Activated T-helper 1 cell treated with Interleukin-2 at 50 U/mL for 16 hours (primary cell): ENCODE measurements at places on chromosomes 11 and 22.

DNA sequence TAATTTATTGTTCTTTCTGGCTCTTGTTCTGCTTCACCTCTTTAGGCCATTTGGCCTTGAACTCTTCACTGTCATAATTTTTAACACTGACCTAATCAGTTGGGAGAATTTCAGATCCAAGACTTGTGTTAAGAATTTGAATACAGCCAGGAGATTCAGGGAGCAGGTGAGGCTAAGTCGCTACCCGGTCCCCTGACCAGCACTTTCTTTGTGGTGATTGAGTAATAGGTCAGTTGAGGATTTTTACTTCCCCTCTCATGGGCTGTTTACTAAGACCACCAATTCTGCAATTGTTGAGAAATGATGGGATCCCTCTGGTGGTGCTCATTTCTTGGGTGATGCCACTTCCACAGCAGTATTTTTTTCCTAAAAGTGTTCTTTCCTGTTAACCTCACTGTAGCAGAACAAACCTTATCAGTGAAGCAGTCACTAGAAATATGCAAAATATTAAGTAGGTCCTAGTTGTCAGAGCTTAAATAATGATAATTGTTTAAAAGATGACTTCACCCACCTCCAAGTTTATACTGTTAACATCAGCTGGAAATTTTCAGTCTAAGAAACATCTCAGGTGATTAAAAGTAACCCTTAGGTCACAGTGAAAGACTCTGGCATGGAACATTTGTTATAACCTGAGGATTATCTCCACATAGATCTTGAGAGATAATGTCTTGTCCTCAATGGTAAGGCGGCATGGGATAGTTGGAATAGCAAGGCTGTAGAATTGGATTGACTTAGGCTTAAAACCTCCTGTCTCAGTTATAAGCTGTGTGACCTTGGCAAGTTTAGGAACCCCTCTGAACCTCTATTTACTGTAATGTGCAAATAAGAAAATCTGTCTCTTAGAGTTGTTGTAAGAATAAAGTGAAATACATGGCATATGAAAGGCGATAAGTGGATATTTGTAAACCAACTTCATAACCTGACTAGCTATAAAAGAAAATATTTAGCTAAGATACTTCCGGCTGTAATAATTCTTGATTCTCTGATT, 41.3 kb downstream of the POLD3 start:
- no peak for DNase-seq

- DNase-seq = no peak
Measured at GRCh38 chr11:102626676-102627075, 1.5 kb upstream of the MMP20 start.

DNA sequence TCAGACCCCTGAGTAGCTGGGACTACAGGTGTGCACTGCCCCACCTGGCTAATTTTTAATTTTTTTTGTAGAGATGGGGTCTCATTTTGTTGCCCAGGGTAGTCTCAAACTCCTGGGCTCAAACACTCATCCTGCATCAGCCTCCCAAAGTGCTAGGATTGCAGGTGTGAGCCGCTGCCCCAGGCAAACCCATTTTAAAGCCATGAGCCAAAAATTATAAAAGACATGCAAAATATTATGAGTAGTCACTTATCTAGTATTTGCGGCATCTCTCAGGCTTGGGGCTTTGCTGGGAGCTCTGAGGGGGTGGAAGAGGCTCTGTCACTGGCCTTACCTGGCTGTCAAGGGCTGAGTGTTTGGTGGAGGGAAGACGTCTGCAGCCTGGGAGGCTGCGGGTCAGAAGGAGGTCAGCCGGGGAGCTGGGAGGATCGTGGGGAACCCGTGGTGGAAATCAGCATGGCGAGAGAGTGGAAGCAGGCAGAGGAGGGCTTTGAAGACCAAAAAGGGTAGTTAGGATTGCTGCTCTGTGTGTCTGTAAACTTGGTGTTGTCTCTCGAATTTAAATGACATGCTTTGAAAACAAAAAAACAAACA, 69.1 kb upstream of the PARVG start:
- DNase-seq = no peak

DNA sequence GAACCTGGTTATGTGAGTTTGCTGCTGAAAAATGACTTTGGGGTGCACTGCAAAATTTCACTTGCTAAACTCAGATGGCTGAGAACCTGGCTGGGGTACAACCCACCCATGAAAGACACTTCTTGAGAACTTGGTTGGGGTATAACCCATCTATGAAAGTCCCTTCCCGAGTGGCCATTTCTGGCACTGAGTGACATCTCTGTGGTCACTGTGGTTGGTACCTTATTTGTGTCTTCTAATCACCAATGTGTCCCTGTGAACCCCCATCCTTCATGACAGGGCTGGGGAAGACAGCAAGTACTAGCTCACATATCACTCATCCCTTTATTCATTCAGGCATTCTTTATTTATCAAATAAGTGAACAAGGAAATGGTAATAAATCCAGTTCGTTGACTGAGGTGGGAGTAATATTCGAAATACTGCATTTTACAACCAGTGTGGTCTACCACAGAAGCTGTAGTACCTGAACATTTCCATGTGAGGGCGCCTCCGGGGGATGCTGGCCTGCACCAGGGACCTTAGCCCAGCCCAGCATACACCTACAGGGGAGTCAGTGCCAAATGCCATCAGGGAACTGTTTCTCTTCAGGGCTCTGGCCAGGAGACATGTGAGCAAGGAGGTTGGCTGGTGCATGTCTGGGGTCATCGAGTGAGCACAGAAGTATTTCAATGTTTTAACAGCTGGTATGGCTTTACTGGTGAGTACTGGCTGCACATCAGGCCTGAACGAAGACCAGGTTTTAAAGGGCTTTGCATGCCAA, 122.1 kb downstream of the CSNK2A3 start:
- no peak for DNase-seq

DNA sequence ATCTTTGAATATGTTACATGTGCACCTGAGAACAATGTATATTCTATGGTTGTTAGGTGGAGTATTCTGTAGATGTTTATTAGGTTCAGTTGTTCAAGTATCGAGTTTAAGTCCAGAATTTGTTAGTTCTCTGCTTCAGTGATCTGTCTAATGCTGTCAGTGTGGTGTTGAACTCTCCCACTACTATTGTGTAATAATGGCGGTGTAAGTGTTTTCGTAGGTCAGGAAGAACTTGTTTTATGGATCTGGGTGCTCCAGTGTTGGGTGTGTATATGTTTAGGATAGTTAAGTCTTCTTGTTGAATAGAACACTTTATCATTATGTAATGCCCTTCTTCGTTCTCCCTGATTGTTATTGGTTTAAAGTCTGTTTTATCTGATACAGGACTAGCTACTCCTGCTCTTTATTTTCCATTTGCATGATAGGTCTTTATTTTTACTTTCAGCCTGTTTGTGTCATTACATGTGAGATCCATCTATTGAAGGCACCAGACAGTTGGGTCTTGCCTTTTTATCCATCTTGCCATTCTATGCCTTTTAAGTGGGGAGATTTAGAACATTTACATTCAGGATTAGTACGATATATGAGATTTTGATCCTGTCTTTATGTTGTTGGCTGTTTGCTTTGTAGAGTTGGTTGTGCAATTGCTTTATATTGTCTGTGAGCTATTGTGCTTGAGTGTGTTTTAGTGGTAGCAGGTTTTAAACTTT, 121.6 kb downstream of the DDX10 start:
- no peak for DNase-seq

DNA sequence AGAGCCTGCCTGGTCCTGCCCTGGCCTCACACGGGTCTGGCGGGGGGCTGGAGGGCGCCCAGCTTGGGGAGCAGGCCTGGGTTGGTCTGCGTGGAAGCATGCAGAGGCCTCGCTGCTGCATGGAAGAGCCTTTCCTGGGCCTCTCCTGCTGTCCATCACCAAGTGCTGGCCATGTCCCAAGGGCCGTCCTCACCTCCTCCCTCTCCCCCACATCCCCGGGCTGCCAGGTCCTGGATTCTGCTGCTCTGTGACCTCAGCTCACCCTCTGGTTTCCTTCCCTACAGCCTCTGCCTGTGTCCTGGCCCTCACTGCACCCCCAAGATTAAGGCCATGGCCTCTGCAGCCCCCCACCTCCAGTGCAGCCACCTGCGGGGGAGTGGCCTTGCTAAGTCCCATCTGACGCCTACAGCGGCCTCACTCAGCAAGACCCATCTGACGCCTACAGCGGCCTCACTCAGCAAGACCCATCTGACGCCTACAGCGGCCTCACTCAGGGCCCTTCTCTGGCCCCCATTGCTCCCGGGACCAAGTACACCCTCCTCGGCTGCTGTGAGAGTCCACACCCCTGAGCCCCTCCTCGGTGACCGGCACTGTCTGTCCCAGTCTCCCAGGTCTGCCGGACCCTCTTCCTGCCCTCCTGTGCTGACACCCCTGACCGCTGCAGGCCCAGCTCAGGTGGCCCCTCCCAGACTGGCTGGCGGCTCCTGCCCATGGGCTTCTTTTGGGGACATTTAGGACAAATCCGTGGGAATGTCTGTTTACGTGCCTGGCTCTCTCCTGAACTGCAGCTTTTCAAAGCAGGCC, 119.5 kb upstream of the B3GAT1 start:
- no peak for DNase-seq

DNA sequence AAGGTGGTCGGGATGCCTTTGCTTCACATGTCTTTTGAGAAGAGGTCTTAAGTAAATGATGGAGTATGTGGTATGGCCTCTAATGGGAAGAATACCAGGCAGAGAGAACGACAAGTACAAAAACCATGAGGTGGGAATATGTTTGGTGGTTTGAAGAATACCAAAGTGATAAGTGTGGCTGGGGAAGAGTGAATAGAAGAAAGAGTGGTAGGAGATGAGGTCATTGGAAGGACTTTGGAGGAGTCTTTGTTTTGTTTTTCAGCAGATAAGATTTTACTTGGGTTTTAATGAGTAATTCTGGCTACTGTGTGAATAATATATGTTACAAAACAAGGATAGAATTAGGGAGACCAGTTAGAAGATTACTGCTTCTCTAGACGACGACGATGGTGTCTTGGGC, 515.4 kb downstream of the RAB38 start:
- no peak for DNase-seq

GRCh38 chr22:50210378-50211139, 9.7 kb downstream of the SELENOO start:
- DNase-seq = no peak

DNA sequence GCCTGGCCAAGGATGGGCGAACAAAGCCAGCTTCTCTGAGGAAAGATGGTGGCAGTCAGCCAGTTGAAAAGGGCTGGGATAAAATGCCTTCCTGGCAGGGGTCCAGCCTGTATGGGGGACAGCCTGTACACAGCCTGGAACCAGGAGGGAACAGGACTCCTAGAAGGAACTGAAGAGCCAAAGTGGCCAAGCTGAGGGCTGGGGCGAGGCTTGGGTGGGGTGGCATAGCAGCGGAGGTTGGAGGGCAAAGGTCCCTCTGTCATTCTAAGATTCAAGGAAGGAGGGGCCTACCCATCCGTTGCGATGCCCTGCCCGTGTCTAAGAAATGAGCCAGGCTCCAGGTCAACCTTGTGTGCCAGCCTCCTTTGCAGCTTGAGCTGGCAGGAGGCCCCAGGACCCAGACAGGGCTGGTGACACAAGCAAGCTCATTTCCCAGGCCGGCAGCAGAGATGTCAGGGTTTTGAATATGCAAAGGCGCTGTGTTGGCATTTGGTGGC, 22.6 kb downstream of the FADD start:
- DNase-seq = no peak

DNA sequence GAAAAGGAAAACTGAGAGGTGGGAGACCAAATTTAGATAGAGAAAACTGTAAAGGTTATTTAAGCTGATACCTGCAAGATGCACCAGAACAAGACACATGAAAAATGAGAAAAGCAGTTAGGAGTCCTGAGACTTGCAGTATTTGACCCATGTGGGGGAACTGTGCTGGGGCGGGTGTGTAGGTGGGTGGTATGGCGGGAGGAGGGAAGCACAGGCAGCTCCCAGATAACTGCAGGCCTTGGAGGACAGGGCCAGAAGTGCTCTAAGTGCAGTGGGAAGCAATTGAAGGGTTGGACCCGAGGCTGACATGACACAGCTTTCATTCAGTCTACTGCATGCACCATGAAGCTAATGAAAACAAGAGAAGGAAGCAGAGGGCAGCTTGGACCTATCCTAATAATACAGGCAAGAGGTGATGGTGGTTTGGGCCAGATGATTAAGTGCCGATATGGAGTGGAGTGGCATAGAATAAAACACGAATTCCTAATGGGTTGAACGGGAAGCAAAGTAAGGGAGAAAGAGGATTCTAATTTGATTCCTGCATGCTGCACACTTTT, 48.0 kb upstream of the ANO3 start:
- no peak for DNase-seq

- DNase-seq = no peak
Measured at GRCh38 chr11:78659326-78660270, 84.9 kb upstream of the NARS2 start.

DNA sequence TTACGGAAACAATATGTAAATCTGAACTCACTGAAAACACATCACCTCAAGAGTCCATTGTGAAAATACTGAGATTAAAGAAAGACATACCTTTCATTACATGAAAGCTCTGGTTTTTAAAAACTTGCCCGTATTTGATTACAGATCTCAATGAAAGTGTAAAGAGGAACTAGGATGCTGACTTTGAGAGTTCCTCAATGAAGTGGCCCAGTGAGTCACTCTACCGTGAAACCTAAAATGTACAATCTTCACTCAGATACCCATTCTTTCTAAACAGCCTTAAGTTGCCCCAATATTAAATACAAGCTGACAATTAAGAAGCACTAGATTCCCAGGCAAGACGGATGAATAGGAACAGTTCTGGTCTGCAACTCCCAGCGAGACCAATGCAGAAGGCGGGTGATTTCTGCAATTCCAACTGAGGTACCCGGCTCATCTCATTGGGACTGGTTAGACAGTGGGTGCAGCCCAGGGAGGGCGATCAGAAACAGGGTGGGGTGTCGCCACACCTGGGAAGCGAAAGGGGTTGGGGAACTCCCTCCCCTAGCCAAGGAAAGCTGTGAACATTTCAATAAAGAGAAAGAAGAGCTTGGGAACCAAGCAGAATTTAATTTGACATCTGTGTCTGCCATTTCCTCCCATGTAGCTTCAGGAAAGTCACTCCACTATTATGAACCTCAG, 33.8 kb upstream of the OR9G4 start:
- no peak for DNase-seq

DNA sequence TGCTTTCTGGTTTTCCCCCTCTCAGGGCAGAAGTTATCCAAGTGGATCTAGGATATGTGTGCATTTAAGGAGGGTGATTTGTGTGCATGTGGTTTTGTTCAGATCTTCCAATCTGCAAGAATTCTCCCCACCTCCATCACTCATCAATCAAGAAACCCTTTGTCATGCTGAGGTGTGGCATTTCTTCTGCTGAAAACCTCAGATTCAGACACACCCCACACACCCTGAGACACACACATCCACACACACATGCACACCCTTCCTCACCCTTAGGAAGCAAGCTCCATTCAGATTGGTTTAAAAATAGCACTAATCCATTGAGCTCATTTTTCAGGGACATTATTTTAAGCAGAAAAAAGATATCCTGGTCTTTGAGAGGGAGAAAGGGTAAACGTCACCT, 106.1 kb upstream of the HSD17B12 start:
- DNase-seq = no peak
